ENCODE measurements at places on chromosomes 6 and 20.

GRCh38 chr20:19277381-19277780, 64.9 kb downstream of the SLC24A3 start:
- no peak for DNase-seq

DNA sequence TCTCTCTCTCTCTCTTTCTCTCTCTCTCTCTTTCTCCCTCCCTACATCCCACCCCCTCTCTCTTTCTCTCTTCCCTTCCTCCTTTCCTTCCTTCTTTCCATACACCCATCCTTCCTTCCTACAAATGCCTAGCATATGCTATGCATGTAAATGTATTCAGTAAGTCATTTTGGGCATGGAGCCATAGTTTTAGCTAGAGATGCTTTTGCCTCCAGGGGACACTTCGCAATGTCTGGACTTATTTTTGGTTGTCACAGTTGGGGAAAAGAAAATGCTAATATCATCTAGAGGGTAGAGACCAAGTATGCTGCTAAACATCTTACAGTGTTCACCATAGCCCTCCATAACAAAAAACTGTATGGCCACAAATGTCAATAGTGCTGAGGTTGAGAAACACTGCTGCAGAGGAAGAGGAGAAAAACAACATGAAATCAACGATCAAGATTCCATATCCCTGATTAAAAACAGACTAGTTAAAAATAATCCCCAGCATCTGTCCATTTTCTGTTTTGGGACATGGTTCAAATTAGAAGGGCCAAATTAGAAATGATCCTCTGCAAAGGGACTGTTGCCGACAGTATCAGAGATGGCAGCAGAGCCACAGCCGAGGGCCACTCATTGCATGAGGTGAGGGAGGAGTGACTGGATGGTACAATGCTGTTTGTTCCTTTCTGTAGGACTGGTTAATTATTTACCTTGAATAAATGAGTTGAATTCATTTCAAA, 152.7 kb downstream of the SH3BGRL2 start:
- DNase-seq: no peak

DNA sequence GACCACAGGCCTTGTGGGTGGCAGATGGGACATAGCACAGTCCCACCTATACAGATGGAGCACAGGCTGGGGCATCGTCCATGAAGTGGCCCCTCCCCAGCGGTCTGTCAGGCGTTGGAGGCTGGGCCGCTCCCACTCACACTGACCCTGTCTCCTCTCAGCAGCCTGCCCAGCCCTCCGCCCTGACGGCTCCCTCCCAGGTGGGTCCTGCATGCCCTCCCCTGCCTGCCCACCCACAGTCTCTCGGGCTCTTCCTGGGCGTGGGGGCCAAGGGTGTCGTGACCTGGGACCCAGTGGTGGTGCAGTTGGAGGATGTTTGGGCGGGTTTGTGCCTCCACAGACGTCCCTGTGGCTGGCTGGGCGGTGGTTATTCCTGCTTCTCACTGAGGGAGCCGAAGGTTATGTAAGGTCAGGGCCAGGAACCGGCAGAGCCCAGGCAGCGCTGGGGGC, 22.3 kb downstream of the COL20A1 start:
- DNase-seq: no peak

DNA sequence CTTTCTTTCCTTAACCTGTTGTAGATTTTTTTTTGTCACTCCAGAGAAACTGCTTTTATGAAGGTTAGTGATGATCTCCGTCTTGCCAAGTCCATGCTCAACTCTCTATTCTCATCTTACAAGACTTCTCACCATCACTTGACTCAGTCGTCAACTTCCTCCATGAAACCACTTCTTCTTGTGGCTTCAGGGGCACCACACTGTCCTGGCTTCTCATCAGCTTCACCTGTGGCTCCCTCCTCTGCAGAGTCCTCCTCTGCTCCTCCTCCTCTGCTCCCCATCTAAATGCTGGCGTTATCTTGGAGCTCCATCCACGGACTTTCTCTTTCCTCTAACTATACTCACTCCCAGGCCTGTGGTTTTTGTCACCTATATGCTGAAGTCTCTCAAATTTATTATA, 187.5 kb downstream of the BACH2 start:
- no peak for DNase-seq

DNA sequence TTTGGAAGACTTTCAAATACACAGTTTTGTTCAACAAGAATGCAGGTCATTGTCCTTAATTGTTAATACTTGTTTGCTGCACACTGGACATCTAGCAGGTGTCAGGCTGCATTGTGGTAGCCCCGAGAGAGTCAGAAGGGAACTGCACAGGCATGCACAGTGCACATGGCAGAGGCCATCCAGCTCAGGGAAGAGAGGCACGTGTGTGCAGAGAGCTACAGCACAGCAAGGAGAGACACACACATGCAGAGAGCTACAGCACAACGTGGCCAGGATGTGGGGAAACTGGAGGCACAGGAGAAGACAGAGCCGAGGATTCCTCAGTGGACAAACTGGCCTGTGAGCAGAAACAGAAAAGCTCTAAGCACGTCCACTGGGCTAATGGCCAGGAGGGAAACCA, 272.0 kb downstream of the SMOC2 start:
- DNase-seq: no peak
